ENCODE measurements at places on chromosomes 4 and X.

DNA sequence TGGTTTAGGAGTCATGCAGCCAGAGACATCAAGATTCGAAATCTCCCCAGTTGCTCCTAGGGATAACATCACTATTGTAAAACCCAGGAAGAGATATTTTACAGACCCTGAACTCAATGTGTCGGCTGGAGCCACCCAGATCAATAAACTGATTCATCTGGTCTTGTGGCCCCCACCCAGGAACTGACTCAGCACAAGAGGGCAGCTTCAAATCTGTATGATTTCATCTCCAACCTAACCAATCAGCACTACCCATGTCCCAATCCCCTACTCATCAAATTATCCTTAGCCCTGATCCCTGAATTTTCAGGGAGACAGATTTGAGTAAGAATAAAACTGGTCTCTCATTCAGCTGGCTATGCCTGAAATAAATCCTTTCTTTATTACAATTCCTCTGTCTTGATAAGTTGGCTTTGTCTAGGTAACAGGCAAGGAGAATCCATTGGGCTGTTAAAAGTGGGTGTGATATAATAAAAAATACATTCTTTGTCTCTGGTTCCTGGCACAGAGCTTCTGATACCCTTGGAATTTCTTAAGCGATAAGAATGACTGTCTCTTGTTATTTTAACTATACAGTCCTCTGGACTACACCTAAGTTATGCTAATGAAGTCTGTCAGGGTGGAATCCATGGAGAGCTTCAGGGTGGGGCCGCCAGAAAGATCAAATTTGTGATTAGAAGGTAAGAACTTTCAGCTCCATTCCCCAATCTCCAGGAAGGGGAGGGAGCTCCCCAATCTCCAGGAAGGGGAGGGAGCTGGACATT, 44.3 kb upstream of the TNIP3 start:
- no peak for DNase-seq

DNA sequence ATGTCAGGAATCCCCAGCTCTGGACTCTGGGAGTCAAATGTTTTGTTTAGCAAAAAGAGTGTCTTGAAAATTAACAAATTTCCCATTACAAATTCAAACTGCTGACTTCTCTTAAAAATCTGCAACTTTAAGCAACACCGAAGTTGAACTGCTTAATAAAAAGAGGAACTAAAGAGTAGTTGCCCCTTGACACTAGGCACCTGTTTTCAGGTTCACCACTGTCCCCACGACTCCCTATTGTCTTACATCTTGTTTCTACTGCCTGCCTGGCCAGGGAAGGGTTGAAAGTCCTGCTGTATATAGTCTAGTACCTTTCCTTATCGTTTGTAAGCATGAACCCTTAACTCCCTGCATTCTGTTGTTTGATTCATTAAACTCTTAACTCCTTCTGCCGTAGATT, 173.9 kb downstream of the SCFD2 start:
- DNase-seq, result no peak

DNA sequence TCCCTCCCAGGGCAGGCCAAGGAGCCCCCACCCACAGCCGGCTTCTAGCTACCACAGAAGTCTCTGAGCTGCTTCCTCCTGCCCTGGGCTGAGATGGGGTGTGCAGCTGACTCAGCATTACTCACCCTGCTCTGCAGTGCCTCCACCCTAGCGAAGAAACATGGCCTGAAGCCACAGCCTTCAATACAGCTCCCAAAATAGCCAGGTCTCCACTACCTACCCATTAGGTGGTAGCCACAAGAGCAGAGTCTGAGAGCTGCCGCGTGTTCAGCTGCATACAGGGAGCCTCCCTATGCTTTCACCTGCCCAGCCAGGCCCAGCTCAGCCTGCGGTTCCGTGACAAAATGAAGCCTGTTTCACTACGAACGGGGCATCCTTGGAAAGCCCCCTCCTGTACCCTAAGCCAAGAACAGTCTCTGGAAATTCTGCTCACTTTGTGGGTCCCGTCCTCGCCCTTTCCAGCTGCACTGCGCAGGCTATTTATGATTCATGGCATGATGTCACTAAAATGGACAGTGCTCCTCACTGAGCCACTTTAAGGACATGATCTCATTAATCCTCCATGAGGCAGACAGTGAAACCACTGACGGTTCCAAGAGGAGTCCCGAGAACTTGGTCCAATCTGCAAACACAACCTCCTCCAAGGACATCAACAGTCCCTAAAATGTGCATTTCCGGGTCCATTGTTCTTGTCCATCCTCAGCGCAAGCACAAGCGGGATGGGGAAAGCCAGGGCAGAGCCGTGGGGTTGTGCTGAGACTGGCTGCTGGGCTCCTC, 20.2 kb downstream of the WDR1 start:
- DNase-seq, result peak; percentile 68

DNA sequence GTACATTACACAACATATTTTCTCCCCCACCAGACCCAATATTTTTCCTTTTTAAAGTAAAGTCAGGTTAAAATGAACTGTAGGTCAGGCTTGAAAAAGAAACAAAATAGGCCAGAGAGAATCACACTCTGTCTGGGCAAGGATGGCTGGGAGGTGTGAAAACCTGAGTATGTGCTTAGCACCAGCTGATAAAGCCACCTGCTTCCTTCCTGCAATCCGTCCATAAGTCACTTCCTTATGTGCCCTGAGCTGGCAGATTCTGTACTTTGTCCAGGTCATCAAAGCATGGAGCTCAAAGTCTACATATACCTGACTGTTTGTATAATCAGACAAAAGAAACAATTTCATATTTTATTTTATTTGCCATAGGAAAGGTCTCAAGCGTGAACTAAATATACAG, 37.7 kb downstream of the ANTXR2 start:
- peak; percentile 2 for DNase-seq

DNA sequence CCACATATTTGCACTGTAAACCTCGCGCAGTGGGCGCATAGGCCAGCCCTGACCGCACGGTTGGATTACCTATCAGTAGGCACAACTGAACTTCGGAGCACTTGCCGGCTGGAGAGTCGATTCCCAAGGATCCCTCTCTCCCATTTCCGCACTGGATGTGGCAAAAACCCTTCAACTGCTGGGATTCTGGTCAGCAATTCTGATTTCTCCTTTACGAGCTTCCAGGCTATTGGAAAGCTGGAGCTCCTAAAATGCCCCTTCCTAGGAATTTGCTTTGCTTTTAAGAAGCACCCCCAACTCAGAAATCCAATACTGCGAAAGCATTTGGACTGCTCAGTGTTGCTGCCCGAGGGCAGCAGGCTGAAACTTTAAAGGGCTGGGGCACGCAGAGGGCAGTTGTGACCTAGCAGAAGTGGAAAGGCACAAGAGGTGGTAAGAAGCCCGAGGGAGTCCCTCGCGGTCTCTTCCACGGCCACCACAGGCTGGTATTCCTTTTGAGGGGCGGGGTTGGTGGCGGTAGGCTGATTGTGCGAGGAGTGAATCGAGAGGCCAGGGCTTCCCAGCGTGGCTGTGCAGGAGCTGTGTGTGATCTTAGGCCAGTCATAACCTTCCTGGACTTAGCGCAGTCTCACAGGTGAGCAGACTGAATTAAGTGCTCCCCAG, 1.6 kb downstream of the ZAR1 start:
- DNase-seq, result no peak

GRCh38 chr4:177367336-177367735, 57.7 kb downstream of the NEIL3 start:
- no peak for DNase-seq

GRCh38 chrX:20514358-20514757, 247.6 kb upstream of the RPS6KA3 start:
- no peak for DNase-seq

All from stimulated activated CD8-positive, alpha-beta memory T cell treated with anti-CD3 and anti-CD28 coated beads, Interleukin-4, amount 100 ng/mL, for 1 hour (primary cell).